ENCODE measurements at places on chromosomes 5 and 9.

- H3K4me3 ChIP-seq, result no peak overlapping the region
- peak; percentile 9 for DNase-seq
- no peaks in the 10 kb centered on the region for H3K36me3 ChIP-seq
- no peaks in the 10 kb centered on the region for H3K27me3 ChIP-seq
These were observed 38.2 kb downstream of the MRPL36 start for GRCh38 chr5:1761453-1761755.

DNA sequence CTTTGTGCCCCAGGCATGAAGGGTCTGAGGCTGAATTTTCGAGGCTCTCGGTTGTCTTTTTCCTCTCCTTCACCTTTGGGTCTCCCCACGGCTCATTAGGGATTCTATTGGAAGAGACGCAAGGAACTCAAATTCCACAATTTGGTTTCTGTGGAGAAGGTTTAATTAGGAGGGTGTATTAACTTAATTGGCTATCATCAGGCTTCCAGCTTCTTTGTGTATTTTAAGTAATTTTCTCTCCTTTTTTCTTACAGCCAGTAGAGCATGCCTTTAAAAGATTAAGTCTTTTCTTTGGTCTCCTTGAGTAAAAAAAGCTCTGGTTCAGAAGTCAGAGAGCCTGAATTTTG, 115.4 kb downstream of the PDZD2 start:
- H3K27me3 ChIP-seq, result no peaks in the 10 kb centered on the region
- H3K4me3 ChIP-seq, result no peak overlapping the region
- DNase-seq, result no peak
- H3K27ac ChIP-seq, result no peak overlapping the region
- no peaks in the 10 kb centered on the region for H3K4me1 ChIP-seq

DNA sequence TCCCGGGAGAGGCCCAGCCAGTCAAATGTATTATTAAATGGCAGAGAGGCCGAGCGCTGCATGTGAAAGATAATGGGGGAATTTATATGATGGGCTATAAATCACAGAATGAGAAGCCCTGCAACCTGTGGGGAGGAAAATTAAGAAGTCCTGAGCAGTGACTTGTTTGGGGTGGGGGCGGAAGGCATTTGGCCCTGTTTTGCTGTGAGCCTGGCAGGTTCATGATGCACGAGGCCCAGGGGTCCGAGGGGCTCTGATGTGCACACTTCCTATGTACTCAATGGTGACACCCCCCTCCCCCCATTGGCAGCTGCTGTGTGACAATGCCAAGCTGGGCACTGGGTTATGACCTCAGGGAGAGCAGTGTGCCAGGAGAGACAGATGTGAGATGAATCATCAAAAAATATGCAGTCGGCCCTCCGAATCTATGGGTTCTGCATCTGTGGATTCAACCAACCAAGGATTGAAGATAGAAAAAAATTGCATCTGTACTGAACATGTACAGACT, 13.7 kb upstream of the DAB2IP start:
- H3K4me1 ChIP-seq, result no peaks in the 10 kb centered on the region
- no peak overlapping the region for H3K4me3 ChIP-seq
- peak; percentile 62 for DNase-seq
- H3K27ac ChIP-seq, result no peak overlapping the region
- no peaks in the 10 kb centered on the region for H3K27me3 ChIP-seq
- H3K36me3 ChIP-seq, result no peaks in the 10 kb centered on the region

DNA sequence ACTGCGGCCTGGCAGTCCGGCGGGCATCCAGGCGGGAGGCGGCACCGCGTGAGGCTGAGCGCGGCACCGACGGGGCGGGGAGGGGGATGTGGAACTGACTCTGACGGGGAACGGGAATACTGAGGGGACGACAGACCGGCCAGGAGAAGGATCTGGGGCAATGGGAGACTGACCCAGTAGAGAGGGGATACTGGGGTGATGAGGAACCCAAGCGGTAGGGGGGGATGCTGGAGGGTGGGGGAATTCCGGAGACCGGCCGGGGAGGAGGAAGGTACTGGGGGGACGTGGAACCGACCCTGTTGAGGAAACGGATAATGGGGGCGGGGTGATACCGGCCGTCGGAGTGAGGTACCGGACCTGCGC, 423 bp downstream of the IPPK start:
- DNase-seq, result peak; percentile 69
- H3K4me3 ChIP-seq, result peak overlapping the region; percentile 93
- no peaks in the 10 kb centered on the region for H3K36me3 ChIP-seq

DNA sequence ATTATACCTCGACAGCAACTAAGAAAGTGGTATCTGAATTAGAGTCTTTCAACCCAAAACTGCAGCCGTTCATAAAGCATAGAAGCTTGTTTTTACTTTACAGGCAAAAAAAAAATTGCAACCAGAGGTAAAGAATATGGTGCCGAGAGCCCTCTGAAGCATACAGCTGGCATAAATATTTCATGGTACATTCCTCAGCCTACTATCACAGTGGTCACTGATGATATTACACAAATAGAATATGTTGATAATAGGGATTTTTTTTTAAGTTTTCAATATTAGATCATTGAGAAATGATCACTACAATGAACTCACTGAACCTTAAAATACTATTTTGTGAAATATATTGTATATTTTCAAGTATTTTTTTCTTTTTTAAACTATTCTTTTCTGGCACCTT, 6.2 kb upstream of the SMC2 start:
- no peaks in the 10 kb centered on the region for H3K27me3 ChIP-seq
- H3K4me3 ChIP-seq, result no peak overlapping the region
- no peaks in the 10 kb centered on the region for H3K36me3 ChIP-seq
- no peak overlapping the region for H3K27ac ChIP-seq
- DNase-seq, result no peak

- H3K4me1 ChIP-seq, result no peaks in the 10 kb centered on the region
- H3K36me3 ChIP-seq, result no peaks in the 10 kb centered on the region
- no peak overlapping the region for H3K27ac ChIP-seq
- H3K4me3 ChIP-seq, result no peak overlapping the region
These were observed 134.0 kb upstream of the RASEF start for GRCh38 chr9:83196946-83197345.

DNA sequence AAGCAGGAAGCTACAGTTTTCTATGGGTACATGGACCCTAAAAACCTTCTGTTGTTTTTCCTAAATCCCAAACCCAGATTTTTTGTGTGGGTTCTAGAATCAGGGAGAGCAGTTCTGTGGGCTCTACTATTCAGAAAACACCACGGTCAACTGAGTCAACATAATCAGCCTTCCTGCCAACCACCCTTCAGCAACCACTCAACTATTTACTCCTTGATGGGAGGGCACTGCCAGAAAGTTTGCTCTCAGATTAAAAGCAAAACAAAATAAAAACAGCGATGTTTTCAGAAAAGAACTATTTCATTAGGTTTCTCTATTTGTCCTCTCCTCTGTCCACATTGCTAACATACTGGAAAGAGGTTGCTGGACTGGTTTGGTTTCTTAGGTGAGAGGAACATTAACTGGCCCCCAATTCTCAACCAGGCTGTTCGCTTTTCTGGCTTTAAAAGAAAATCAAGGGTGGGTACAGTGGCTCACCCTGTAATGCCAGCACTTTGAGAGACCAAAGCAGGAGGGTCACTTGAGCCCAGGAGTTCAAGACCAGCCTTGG, 72.3 kb downstream of the GCNT1 start:
- no peak for DNase-seq
- no peaks in the 10 kb centered on the region for H3K36me3 ChIP-seq
- no peak overlapping the region for H3K4me3 ChIP-seq
- no peaks in the 10 kb centered on the region for H3K4me1 ChIP-seq
- H3K27ac ChIP-seq, result no peak overlapping the region

GRCh38 chr9:134811673-134812342, 68.8 kb upstream of the FCN2 start:
- no peak overlapping the region for H3K27ac ChIP-seq
- H3K4me1 ChIP-seq, result no peaks in the 10 kb centered on the region
- H3K36me3 ChIP-seq, result no peaks in the 10 kb centered on the region
- DNase-seq, result no peak
- no peaks in the 10 kb centered on the region for H3K27me3 ChIP-seq

- H3K36me3 ChIP-seq, result no peaks in the 10 kb centered on the region
- H3K27ac ChIP-seq, result no peak overlapping the region
- no peaks in the 10 kb centered on the region for H3K27me3 ChIP-seq
- no peak for DNase-seq
- no peaks in the 10 kb centered on the region for H3K4me1 ChIP-seq
These were observed 614.5 kb downstream of the EFNA5 start for GRCh38 chr5:107056278-107056677.

GRCh38 chr9:120040896-120041295, 539.1 kb downstream of the CDK5RAP2 start:
- H3K4me1 ChIP-seq, result no peaks in the 10 kb centered on the region
- H3K36me3 ChIP-seq, result no peaks in the 10 kb centered on the region
- DNase-seq, result no peak
- H3K4me3 ChIP-seq, result no peak overlapping the region
- H3K27ac ChIP-seq, result no peak overlapping the region

- peaks cover 12% of the 10 kb centered on the region for H3K4me1 ChIP-seq
- H3K27ac ChIP-seq, result no peak overlapping the region
- no peak for DNase-seq
These were observed 5.1 kb upstream of the AHRR start for GRCh38 chr5:316210-317085.

Data from right lobe of liver (tissue), 6 donors.